Lung (tissue), 17 donors: ENCODE measurements at places on chromosomes 4 and X. TPM values are rescaled to one million over a fixed set of nuclear protein-coding genes. Genes with fewer than 3 reads are reported as not detected.

Gene GATA1
- total RNA-seq: 1.2 TPM

GRCh38 chr4:1948892-1949436, 59.8 kb downstream of the NELFA start:
- no peaks in the 10 kb centered on the region for H3K27me3 ChIP-seq
- no peak overlapping the region for H3K4me3 ChIP-seq
- H3K4me1 ChIP-seq: no peaks in the 10 kb centered on the region
- DNase-seq: no peak
- H3K27ac ChIP-seq: no peak overlapping the region

DNA sequence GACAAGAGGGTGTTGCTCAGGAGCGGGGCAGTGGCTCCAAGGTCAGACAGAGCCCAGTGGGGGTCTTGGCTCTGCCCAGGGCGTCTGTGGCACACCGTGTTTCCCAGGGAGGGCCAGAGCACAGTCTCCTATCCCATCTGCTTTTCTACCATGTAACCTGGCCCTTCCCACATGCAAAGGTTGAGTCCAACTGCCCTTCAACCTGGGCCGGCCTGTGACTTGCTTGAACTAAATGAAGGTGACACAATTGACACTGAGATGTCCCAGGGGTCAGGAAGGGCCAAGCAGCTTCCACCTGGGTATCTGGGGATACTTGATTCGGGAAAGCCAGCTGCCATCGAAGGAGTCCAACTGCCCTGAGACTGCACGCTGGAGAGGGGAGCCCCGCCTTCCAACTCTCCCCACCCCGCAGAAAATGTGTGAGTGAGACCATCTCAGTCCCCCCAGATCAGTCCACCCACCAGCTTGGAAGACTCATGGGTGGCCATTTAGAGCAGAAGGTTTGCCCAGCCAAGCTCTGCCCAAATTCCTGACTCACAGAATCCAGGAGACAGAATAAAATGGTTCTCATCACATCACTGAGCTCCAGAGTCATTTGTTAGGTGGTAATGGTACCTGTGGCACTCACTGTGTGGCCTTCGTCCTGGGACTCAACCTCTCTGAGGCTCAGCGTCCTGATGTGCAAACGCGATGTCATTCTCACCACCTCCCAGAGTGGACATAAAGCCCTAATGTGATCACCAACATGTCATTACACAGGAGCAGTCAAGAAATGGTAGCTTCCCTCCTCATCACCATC, 18.1 kb downstream of the PPP2R2C start:
- H3K27ac ChIP-seq: no peak overlapping the region
- DNase-seq: no peak
- H3K36me3 ChIP-seq: no peaks in the 10 kb centered on the region
- H3K27me3 ChIP-seq: no peaks in the 10 kb centered on the region
- H3K4me1 ChIP-seq: no peaks in the 10 kb centered on the region

DNA sequence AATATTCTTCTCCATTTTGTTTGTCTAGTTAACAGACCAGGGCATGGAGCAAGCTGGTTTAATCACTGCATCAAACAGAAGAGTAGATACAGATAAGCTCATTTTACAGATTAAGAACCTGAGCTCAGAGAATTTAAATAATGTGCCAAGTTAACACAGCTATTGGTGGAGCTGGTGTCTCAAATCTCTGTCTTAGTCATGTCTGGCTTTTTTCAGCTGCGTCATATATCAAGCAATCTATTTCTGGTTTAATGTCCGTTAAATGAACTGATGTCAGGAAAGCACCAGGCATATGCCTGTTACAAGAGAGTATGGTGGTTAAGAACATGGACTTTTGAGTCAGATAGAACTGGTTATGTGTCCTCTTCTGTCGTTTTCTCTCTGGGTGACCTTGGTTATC, 79.8 kb upstream of the ADGRA3 start:
- no peaks in the 10 kb centered on the region for H3K27me3 ChIP-seq
- H3K4me1 ChIP-seq: no peaks in the 10 kb centered on the region
- H3K36me3 ChIP-seq: no peaks in the 10 kb centered on the region

Gene SORBS2
- 38.4 TPM for total RNA-seq

Gene BST1
- total RNA-seq: 9.1 TPM

Gene HTATSF1
- 23.7 TPM for total RNA-seq

Gene AP1AR
- total RNA-seq: 25.7 TPM

DNA sequence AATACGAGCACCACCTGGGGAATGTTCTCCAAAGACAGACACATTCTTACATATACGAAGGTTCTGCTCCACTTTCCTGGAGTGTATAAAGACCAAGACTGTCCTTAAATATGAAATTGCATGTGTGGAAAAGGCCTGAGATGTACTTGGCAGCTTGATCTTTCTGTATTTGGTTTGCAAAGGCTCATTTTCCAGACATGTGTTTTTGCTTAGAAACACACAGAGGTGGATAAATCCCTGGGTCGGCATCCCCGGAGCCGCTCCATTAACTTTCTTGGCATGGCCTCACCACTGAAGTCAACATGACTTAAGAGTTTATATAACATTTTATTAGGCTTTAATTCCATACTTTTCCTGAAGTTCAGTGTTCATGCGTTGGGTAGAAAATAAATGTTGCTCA, 239.4 kb downstream of the LDB2 start:
- H3K4me1 ChIP-seq: no peaks in the 10 kb centered on the region
- DNase-seq: peak; percentile 77
- no peak overlapping the region for H3K4me3 ChIP-seq

DNA sequence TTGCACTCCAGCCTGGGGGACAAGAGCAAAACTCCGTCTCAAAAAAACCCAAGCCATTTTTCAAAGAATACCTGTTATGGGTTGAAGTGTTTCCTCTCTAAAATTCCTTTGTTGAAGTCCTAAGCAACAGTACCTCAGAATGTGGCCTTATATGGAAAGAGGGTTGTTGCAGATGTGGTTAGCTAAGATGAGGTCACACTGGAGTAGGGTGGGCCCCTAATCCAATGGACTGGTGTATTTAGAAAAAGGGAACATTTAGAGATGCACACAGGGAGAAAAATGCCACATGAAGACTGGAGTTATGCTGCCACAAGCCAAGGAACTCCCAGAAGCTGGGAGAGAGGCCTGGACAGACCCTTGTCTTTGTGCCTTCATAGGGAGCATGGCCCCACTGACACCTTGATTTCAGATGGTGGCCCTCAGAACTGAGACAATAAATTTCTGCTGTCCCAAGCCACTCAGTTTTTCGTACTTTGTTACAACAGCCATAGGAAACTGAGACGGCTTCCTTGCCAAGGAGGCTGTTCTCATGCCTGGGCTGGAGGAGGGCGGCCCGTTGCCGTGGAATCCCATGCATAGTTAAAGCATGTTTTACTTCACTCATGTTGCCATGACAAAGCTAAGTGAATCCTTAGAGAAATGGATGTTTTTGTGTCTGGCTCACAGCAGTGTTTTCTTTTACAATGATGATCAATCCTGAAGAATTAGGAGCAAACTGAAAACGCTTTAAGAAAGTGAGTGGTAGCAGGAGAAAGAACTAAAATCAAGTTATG, 16.5 kb downstream of the TRAPPC2 start:
- H3K4me3 ChIP-seq: no peak overlapping the region
- H3K36me3 ChIP-seq: no peaks in the 10 kb centered on the region
- H3K27ac ChIP-seq: no peak overlapping the region

GRCh38 chr4:79141530-79141929, 184.3 kb downstream of the NAA11 start:
- no peak overlapping the region for H3K27ac ChIP-seq
- H3K4me1 ChIP-seq: no peaks in the 10 kb centered on the region
- no peaks in the 10 kb centered on the region for H3K36me3 ChIP-seq
- no peaks in the 10 kb centered on the region for H3K27me3 ChIP-seq
- H3K4me3 ChIP-seq: no peak overlapping the region
- DNase-seq: peak; percentile 54

Gene CNKSR2
- total RNA-seq: 41.4 TPM

GRCh38 chr4:48503233-48504025, 13.4 kb downstream of the ZAR1 start:
- H3K36me3 ChIP-seq: peaks cover 9% of the 10 kb centered on the region
- H3K4me1 ChIP-seq: no peaks in the 10 kb centered on the region
- no peak overlapping the region for H3K27ac ChIP-seq
- DNase-seq: no peak
- no peaks in the 10 kb centered on the region for H3K27me3 ChIP-seq
- no peak overlapping the region for H3K4me3 ChIP-seq

- no peak for DNase-seq
- peaks cover 2% of the 10 kb centered on the region for H3K4me1 ChIP-seq
- H3K27me3 ChIP-seq: no peaks in the 10 kb centered on the region
- H3K4me3 ChIP-seq: no peak overlapping the region
Observed at GRCh38 chr4:2510351-2511259, 25.8 kb upstream of the FAM193A start.

Gene RPS6KA6
- 7.1 TPM for total RNA-seq

GRCh38 chr4:54695337-54695736, 37.6 kb downstream of the KIT start:
- no peak for DNase-seq
- H3K36me3 ChIP-seq: no peaks in the 10 kb centered on the region
- H3K27me3 ChIP-seq: no peaks in the 10 kb centered on the region
- H3K4me3 ChIP-seq: no peak overlapping the region

Gene TASL
- total RNA-seq: 3.2 TPM

GRCh38 chr4:7766661-7767345, 172.9 kb downstream of the AFAP1 start:
- H3K27ac ChIP-seq: no peak overlapping the region
- H3K4me3 ChIP-seq: no peak overlapping the region
- no peaks in the 10 kb centered on the region for H3K27me3 ChIP-seq

DNA sequence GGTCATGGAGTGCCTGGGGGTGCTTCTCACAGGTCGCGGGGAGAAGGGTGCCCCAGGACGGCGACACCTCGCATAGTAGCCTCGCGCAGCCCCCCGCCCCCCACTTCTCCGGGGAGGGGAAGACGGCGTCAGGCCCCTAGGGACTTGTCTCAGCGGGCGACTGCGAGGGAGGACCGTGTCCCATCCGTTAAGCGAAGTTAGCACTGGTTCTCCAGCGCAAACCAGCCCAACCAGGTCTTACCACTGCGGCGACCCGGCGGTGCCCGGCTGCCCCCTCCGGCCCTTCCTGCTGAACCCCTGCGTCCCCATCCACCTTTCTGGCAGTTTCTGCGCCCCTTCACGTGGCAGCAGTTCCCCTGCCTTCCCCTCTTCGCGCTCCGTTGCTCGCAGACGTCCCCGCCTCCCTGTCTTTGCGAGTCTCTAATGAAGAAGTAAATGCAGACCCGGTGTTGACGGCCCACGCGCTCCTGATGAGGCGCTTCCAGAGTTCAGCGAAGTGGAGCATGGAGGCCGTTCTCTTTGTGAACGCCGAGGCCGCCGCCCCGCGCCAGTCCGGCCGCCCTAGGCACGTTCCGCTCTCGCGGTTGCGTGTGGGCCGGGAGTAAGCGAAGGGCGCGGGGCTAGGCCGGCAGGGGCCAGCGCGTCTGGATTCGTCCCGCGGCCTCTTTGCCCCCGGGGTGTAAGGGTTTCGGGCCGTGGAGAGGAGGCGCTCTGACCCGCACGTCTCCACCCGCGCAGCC, 3.0 kb downstream of the SLIT2 start:
- H3K27me3 ChIP-seq: no peaks in the 10 kb centered on the region
- no peaks in the 10 kb centered on the region for H3K36me3 ChIP-seq
- no peak overlapping the region for H3K27ac ChIP-seq
- H3K4me1 ChIP-seq: peaks cover 27% of the 10 kb centered on the region
- DNase-seq: peak; percentile 58

Gene DCAF12L2
- not detected for total RNA-seq

DNA sequence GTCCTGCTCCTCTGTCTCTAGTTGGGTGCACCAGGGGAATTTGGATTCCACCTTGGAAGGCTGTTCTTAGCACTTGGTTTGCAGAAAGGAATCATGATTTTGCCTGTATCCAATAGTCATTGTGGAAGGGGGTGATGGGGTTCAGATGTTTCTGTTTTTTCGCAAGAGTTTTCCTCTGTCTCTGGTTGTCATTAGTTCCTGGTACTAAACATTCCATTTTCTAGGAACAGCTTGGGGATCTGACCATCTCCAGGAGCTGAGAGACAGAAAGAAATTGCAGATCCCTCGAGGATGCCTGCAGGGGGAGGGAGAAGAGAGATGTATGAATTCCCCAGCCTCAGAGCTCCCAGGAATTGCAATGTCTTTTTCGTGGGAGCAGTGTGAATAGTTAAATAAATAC, 70.9 kb downstream of the CYTL1 start:
- no peak for DNase-seq
- no peak overlapping the region for H3K4me3 ChIP-seq
- H3K27ac ChIP-seq: no peak overlapping the region
- H3K36me3 ChIP-seq: no peaks in the 10 kb centered on the region
- H3K4me1 ChIP-seq: no peaks in the 10 kb centered on the region

- H3K4me1 ChIP-seq: no peaks in the 10 kb centered on the region
- H3K4me3 ChIP-seq: no peak overlapping the region
- no peaks in the 10 kb centered on the region for H3K36me3 ChIP-seq
- no peaks in the 10 kb centered on the region for H3K27me3 ChIP-seq
- no peak overlapping the region for H3K27ac ChIP-seq
Observed at GRCh38 chr4:104571341-104571740, 76.6 kb upstream of the CXXC4 start.

Gene ZNF630
- 6.7 TPM for total RNA-seq

- H3K36me3 ChIP-seq: peaks cover 7% of the 10 kb centered on the region
- no peak overlapping the region for H3K4me3 ChIP-seq
- peaks cover 6% of the 10 kb centered on the region for H3K4me1 ChIP-seq
- no peak for DNase-seq
- no peak overlapping the region for H3K27ac ChIP-seq
Observed at GRCh38 chr4:26420913-26421312, 69.4 kb downstream of the CCKAR start.

Gene ZNF157
- total RNA-seq: 0.40 TPM

Gene F8A2
- not detected for total RNA-seq

Gene NAP1L2
- 3.3 TPM for total RNA-seq

- no peaks in the 10 kb centered on the region for H3K4me1 ChIP-seq
- H3K27ac ChIP-seq: no peak overlapping the region
- H3K36me3 ChIP-seq: no peaks in the 10 kb centered on the region
- no peaks in the 10 kb centered on the region for H3K27me3 ChIP-seq
- peak; percentile 0 for DNase-seq
- no peak overlapping the region for H3K4me3 ChIP-seq
Observed at GRCh38 chr4:167274351-167274750, 40.1 kb upstream of the SPOCK3 start.

GRCh38 chr4:151287409-151287808, 10.4 kb downstream of the PRSS48 start:
- H3K36me3 ChIP-seq: peaks cover 4% of the 10 kb centered on the region
- no peaks in the 10 kb centered on the region for H3K4me1 ChIP-seq
- no peak overlapping the region for H3K4me3 ChIP-seq
- no peaks in the 10 kb centered on the region for H3K27me3 ChIP-seq

DNA sequence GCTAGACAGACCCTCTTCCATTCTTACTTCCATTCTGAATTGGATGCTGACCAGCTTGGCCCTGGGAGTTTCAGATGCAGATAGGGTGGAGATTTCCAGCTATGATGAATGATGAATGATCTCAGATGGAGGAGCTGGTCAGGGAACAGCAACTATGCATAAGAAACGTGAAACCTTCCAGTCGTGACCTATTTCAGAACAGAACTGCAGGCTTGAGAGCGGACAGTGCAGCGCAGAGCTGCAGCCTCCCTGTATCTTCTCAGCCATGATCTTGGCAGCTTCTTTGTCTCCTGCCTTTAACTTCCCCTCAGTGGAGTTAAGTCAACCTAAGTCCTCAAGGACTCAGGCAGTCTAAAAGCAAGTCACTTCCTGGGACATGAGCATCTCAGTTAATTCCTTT, 43.3 kb upstream of the HAND2 start:
- H3K4me1 ChIP-seq: no peaks in the 10 kb centered on the region
- H3K36me3 ChIP-seq: no peaks in the 10 kb centered on the region
- no peaks in the 10 kb centered on the region for H3K27me3 ChIP-seq
- no peak overlapping the region for H3K4me3 ChIP-seq
- no peak overlapping the region for H3K27ac ChIP-seq
- DNase-seq: no peak

Gene GPR34
- 9.8 TPM for total RNA-seq

- peaks cover 74% of the 10 kb centered on the region for H3K36me3 ChIP-seq
- H3K4me1 ChIP-seq: no peaks in the 10 kb centered on the region
- H3K4me3 ChIP-seq: no peak overlapping the region
- no peaks in the 10 kb centered on the region for H3K27me3 ChIP-seq
Observed at GRCh38 chr4:1979477-1980196, 29.1 kb downstream of the NELFA start.
